ENCODE measurements at places on chromosomes 16 and 17.

GRCh38 chr17:1031711-1032110 lies 34.8 kb downstream of the TIMM22 start:
- no peak for DNase-seq

DNA sequence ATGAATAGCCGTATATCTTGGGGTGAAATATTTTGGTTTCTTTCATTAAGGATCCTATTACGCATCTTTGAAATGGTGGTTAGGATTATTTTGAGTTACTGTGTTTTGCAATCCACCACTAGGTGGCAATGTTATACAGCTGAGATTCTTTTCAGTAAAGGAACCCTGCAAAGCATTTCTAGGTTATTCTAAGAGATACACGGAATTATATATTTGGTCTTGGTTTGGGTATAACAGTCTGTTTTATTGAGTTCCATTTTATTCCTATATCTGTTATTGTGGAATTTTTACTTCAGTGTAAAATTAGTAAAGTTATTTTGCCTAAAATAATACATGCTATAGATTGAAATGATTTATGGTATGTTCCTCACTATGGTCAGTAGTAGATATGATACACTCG lies 62.9 kb upstream of the CPHXL start:
- no peak for DNase-seq

- DNase-seq: no peak
These were observed 11.2 kb downstream of the TFAP4 start for GRCh38 chr16:4261557-4262172.

- DNase-seq: no peak
These were observed 7.1 kb downstream of the KRT13 start for GRCh38 chr17:41498276-41498675.

- DNase-seq: no peak
These were observed 17.8 kb downstream of the PLLP start for GRCh38 chr16:57266531-57267260.

DNA sequence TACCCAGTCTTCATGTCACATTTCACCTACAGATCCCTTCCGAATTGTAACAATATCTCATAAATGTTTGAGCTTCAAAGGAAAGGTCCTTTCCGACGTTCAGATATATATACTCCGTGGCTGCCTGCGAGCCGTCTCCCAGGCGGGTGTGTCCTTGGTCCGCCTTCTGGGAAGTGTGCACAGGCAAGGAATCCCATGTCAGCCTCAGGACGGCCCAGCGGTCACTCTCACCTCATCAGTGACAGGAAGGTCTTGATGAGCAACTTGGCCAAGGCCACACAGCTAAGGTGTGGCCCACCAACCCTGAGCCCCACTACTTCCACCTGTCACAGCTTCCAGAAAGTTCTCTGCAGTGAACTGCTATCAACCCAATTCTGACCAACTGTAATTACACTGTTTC lies 4.3 kb downstream of the LMF1 start:
- DNase-seq: no peak

DNA sequence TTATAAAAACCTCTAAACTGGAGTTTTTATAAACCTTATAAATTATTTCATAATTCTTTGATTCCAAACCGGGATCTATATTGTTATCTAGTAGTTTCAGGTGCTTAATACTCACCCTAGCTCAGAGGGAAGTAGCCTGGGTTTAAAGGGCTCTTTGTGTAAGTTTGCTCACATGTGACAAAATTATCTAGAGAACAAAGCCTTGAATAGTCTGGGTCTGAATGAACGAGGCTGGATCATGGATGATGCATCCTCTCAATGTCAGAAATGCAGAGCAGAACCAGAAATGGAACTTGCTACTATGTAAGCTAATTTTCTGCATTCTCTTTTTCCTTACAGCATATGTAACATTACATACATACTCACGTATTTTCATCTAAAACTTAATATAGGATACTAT lies 103.9 kb upstream of the NETO2 start:
- no peak for DNase-seq

DNA sequence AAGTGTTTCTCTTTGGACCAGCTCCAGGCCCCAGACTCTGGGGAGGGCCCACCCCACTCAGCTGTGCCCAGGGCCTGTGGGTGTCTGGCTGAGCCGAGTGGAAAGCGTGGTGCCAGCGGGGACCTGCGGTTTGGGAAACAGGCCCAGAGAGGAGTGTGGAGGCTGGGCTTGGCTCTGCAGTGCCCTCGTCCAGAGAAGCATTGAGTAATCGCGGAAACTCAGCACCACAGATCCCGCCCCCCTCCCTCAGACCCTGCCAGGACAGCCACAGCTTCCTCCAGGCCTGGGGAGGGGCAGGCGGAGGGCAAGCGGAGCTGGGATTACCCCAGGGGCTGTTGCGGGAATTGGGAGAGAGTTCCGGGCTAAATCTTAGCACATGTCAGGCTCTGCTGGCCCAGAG lies 14.6 kb upstream of the PITPNA start:
- no peak for DNase-seq

- DNase-seq: no peak
These were observed 873 bp downstream of the SETD1A start for GRCh38 chr16:30958175-30959079.

- no peak for DNase-seq
These were observed 7.0 kb downstream of the YPEL2 start for GRCh38 chr17:59338498-59338897.

- no peak for DNase-seq
These were observed 14.5 kb upstream of the PRM1 start for GRCh38 chr16:11295672-11296071.

DNA sequence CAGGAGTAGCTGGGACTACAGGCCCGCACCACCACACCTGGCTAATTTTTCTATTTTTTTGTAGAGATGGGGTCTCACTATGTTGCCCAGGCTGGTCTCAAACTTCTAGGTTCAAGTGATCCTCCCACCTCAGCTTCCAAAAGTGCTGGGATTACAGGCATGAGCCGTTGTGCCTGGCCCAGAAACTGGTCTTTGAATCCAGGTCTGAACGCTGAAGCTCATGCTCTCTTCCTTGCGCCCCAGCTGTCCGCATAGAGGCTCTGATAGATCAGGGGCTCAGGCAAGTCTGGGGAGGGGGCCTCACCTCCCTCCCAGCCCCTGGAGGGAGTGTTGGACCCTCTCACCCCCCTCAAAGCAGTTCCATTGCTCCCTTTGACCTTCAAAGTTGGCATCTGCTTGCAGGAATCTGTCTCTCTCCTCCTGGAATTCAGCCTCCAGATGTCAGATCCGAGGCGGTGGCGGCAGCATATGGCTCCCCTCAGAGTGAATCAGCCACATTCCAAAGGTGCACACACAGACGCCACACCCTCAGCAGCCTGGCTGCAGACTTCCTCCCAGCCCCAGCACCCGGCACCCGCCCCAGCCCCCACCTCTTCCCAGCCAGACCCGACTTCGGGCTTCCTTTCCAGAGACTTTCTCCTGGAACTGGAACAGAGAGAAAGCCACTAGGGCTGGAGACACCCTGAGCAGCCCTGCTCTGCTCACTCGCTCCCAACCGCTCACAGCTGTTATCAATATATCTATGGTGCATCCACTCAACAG lies 16.9 kb upstream of the GLIS2 start:
- no peak for DNase-seq

DNA sequence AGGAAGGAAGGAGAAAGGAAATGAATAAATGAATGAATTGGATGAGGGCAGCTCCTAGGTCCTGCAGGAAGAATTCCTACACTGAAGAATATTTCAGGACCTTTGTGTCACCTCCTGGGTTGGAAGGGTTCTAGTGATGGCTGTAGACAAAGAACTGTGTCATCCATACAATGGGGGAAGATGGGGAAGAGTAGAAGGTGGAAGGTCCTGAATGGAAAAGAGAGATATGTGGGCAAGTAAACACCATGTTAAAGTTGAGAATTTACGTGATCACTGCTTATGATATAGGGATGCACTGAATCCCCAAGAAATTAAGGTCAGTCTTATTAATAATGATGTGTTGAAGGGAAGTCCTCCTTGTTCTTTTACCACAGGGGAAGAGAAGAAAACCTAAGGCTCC lies 4.2 kb upstream of the SUPT4H1 start:
- no peak for DNase-seq

DNA sequence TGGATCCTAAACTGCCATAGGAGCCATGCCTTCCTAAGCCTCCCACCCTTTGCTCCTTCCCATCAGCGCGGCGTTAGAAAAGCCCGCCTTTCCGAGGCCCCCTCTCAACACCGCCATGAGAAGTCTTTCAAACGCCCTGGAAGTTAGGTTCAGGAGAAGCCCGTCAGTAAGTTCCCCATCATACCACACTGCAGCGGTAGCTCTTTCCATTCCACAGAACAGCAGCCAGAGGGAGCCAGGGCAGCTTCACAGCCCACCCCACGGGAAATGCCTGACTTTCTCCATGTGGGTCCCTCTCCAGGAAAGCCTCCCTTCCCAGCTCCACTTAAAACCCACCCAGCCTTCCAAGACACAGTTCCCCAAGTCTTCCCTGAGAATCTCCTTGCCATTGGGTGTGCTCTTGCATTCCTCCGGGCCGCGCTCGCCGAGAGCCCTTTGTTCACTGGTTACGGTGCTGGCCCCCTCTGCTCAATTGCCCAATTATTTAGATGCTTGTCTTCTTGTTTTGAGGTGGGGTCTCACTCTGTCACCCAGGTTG lies 28.7 kb downstream of the KIAA0513 start:
- no peak for DNase-seq

All from NCI-H1048 (cell line).